ENCODE measurements at places on chromosomes 1 and 21.

GRCh38 chr21:31218830-31219608, 125.0 kb downstream of the TIAM1 start:
- DNase-seq, result no peak

- DNase-seq, result no peak
These were observed 17.6 kb downstream of the TNNT2 start for GRCh38 chr1:201359873-201360210.

- DNase-seq, result no peak
These were observed 74.1 kb upstream of the IRF2BP2 start for GRCh38 chr1:234683861-234684632.

DNA sequence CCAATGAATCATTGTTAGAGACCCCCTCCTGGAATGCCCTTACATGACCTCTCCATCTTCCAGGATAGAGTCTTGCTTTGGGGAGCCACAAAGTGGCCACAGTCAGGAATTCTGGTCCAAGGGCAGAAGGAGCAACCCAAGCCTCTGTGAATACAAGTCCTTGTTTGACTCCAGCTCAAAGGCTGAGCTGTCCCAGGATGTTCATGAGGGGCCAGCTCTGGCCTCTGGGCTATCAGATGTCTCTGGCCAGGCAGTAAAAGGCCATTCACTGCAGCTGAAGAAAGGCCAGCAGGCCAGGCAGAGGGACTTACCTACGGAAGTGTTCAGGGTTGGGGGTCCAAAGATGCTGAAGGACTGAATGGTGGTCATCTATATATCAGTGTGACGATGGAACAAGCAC, 98.3 kb upstream of the IPO9 start:
- no peak for DNase-seq

DNA sequence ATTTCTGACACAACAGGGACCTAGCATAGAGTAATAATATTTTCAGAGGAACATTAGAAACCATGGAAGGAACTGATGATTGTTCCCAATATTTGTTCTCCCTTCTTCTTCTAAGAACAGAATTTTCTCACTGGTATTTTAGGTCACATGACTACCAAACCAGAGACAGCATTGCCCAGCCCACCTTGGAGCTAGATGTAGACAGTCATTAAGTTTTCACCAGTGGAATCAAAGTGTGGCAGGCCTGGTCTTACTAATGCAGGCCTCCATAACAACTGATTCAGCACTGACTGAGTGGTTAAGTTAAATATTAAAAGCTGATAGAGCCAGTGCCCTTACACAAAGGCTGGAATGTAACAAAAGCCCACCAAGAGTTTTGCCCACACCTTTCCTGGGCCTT, 244.4 kb downstream of the ZNF648 start:
- DNase-seq, result no peak

DNA sequence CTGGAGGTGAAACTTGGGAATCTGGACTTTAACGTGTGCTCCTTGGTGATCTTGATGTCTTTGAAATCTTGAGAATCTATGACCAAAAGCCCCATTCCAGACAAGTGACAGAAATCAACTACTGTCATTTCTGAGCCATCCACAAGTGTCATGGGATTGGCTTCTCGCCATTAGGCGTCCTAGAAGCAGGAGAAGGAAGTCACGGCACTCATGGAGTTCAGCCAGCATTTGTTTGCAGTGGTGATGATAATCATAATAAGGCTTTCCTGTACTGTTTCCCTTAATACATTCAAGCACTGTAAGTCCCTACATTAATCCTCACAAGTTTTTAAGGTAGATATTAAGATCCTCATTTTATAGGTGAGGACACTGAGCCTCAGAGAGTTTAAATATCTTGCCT, 11.9 kb downstream of the F5 start:
- no peak for DNase-seq

DNA sequence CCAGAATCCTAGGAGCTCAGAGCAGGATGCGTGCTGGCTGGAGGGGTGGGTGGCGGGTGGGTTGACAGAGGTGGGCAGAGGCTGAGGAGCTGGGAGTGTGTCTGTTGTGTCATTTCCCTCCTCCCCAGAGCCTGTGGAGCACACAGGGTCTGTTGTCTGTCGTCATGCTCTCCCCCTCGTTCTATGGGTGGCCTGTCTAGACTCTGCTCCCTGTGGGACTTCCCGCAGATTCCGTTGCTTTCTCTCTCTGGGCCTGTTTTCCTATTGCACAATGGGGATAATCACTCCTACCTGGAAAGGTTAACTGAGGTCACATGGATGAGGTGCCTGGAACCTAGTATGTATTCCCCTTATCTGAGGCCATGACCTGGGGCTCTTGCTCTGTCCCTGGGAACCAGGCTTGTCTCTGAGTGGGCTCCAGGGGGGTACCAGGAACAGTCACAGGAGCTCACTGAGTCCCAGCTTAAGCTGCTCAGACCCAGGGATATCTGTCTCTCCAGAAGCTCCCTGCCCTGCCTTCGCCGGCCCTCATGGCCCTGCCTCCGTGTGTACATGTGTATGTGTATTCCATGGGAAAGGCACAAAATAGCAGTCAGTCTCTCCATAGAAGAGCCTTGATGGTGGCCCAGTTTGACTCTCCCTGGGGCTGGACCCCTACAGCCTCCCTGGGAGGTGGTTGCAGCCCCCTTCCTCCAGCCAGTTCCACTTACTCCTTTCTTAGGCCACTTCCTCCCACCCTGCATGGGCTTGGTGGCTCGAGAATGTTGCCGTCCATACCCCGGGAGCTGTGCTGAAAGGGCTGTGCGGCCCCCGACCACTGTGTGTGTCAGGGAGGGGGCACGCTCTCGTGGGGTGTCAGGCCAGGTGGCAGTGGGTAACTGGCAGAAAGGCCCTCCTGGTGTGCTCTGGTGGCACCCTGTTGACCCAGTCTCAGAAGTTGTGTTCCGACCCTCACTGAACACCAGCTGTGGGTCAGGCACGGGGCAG, 17.9 kb downstream of the PTPRF start:
- no peak for DNase-seq

DNA sequence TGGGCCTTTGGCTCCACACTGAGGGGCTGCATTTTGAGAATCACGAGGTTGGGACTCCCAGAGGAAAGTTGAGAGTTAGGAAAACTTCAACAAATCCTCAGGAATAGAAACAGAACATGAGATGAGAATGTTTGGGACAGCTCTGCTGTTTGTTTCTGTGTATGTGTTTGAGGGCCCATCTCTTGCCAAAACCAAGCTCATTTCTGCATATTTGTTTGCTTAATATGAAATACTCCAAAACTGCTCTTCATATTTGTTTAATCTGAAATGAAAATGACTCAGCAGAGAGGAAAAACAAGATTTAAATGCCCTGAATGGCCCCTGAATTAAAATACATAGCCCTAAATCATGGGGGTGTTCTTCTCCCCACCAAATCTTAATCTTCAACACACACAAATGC, 78.1 kb downstream of the DDR2 start:
- DNase-seq, result no peak
